ENCODE measurements at places on chromosomes 3 and 15. TPM values are rescaled to one million over a fixed set of nuclear protein-coding genes. Genes with fewer than 3 reads are reported as not detected.

Gene NANOGP8
- total RNA-seq = not detected

Gene LOXL1
- 0.25 TPM for total RNA-seq

Gene RPL15
- 2,861 TPM for total RNA-seq

Gene GOLGA6L22
- not detected for total RNA-seq

Gene SLC28A1
- not detected for total RNA-seq

GRCh38 chr3:36907911-36908646, 36.8 kb downstream of the TRANK1 start:
- H3K36me3 ChIP-seq = no peaks in the 10 kb centered on the region
- peak; percentile 79 for DNase-seq
- H3K4me3 ChIP-seq = peak overlapping the region; percentile 79
- no peaks in the 10 kb centered on the region for H3K27me3 ChIP-seq
- H3K4me1 ChIP-seq = peaks cover 61% of the 10 kb centered on the region

DNA sequence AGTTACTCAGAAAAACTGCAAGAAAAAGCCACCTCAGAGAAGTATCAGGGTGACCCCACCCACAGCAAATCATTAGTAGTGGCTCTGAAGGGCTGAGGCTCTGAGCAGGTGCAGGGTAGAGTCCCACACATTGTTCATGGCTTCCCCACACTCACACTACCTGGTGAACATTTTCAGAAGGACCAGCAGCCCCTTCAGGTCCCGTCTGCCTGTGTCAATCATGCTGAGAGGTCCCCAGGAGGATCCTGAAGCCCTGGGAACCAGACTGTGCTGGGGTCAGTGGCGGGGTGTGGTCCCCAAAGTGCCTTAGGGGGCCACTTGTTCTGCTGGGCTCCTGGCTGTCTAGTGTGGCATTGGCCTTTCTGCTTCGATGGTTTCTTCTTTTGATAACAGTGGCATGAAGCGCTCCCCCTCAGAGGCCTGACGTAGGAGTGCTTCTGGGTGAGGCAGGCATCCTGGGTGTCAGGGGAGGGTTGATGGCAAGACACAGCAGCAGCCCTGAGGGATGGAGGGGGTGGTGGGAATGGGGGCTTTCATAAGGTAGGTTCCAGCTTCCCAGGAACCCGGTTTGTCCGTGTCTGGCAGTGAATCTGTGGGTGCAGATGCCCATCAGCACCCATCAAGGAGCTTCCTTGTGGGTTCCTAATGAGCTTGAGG, 19.0 kb upstream of the FANCD2 start:
- H3K27me3 ChIP-seq = peaks cover 6% of the 10 kb centered on the region
- peaks cover 18% of the 10 kb centered on the region for H3K36me3 ChIP-seq
- H3K4me1 ChIP-seq = peaks cover 13% of the 10 kb centered on the region
- H3K4me3 ChIP-seq = no peak overlapping the region
- DNase-seq = no peak

DNA sequence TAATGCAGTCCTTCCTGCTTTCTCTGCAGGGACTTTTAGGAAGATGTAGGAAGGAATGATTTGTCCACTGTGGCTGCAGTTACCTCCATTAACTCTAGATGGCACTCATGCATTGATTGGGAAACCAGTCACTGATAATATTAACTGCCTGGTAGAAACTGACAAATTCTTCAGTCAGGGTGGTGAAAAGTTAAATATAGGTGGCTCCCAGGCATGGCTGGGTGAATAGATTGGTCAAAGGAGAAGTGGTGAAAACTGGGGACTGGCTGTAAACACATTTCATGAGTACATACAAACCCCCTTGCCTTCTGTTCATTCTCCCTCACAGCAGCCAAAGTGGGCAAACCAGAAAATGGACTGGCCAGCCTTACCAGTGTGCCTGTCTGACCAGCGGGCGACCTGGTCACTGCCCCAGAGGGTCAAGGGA, 333.4 kb downstream of the THSD4 start:
- no peaks in the 10 kb centered on the region for H3K4me1 ChIP-seq
- H3K4me3 ChIP-seq = no peak overlapping the region
- H3K27ac ChIP-seq = no peak overlapping the region
- no peaks in the 10 kb centered on the region for H3K36me3 ChIP-seq

DNA sequence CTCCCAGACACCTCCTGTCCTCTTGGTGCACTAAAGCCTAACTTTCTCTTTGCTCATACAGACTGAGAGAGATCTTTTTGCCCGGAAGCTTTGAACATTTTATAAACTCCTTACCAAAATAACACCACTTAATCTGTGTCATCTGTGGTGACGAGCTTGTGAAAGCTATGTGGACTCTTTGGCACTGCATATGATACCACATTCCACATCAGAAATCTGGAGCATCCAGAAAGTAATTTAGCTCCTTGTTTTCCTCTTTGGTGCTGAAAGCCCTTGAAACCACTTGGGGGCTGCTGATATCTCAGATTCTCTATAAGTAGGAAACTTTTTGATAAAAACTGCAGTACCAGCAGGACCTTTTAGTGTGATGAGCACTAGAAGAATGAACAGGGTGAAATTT, 128.3 kb downstream of the ALCAM start:
- peaks cover 5% of the 10 kb centered on the region for H3K36me3 ChIP-seq
- no peaks in the 10 kb centered on the region for H3K4me1 ChIP-seq
- H3K27me3 ChIP-seq = no peaks in the 10 kb centered on the region
- no peak overlapping the region for H3K27ac ChIP-seq

DNA sequence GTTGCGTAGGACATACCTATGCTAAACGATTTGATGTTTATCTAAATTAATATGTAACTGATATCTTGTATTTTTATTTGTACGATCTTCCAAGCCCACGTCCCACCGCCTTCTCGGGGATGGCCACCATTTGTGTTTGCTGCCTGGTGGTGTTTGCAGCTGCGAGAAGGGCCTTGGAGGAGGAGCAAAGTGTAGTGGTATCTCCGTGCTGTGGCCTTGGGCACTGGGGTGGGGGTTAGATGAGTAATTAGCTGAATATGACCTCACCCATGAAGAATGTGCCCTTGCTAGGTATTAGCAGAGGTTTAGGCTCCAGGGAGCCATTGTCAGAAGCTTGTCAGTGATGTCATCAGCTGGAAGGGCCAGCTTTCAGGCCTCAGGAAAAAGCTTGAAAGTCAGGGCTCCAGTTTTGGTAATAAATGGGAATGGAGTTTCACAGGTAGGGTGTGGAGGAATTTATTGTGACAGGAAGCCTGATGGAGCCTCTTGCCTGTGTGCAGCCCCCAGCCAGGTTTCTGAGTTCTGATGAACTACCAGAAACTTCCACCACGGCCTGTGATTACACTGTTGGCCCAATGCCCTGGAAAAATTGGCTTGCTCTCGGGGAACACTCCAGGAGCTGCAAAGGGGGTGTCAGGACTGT, 41.0 kb downstream of the FLNB start:
- no peaks in the 10 kb centered on the region for H3K27me3 ChIP-seq
- no peak overlapping the region for H3K27ac ChIP-seq
- peaks cover 44% of the 10 kb centered on the region for H3K4me1 ChIP-seq

GRCh38 chr3:27730774-27731659, 8.9 kb upstream of the EOMES start:
- H3K27ac ChIP-seq = no peak overlapping the region
- peaks cover 31% of the 10 kb centered on the region for H3K4me1 ChIP-seq
- no peak overlapping the region for H3K4me3 ChIP-seq

DNA sequence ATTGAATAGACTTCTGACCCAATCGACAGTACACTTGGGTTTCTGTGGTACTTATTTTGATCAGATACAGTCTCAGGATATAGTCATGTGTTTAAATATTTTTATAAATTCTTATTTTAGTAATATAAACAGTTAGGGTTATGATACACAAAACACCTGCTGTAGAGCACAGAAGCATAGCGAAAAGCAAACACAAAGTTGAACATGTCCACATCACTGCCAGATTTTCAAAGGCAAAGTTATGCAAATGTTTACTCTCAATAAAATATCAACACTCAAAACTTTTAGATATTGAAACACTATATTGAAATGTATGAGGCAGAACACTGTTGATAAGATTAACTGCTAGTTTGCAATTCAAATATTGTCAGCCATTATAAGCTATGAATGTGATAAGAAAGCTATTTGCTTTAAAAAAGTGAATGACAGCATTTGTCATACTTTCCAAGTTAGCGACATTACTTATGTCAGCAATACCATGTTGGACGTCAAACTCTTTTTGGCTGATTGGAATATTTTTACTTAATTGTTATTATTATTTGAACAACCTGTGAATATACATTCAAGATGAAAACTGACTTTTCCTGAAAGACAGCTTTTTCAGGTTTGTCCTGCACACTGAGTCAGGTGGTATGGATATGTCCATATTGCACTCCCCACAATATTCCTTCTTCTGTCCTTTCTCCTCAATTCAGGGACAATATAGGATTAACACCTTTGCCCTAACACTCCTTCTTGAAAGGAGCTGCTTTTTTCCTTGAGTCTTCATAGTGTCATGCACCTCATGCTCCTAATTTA, 367.1 kb downstream of the EPHA3 start:
- H3K27me3 ChIP-seq = no peaks in the 10 kb centered on the region
- no peak overlapping the region for H3K4me3 ChIP-seq
- H3K27ac ChIP-seq = no peak overlapping the region
- H3K36me3 ChIP-seq = no peaks in the 10 kb centered on the region
- no peak for DNase-seq
- no peaks in the 10 kb centered on the region for H3K4me1 ChIP-seq

DNA sequence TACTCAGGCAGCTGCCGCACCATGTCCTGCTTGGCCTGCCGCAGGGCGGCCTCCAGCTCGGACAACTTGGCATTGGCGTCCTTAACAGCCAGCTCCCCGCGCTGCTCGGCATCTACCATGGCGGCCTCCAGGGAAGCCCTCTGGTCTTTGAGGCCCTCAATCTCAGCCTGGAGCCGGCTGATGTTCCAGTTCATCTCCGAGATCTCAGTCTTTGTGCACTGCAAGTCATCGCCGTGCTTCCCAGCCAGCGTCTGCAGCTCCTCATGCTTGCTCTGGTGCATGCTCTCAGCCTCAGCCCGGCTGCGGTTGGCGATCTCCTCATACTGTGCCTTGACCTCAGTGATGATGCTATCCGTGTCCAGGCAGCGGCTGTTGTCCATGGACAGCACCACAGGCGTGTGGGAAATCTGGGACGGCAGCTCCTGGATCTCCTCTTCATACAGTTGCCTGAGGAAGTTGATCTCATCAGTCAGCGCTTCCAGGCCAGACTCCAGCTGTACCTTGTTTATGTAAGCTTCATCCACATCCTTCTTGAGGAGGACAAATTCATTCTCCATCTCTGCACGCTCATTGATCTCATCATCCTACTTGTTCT, 15.5 kb upstream of the PSTPIP1 start:
- peaks cover 14% of the 10 kb centered on the region for H3K4me1 ChIP-seq
- no peak overlapping the region for H3K4me3 ChIP-seq
- no peaks in the 10 kb centered on the region for H3K27me3 ChIP-seq

GRCh38 chr3:178404961-178405360, 131.3 kb upstream of the KCNMB2 start:
- no peak overlapping the region for H3K4me3 ChIP-seq
- H3K36me3 ChIP-seq = no peaks in the 10 kb centered on the region
- no peak overlapping the region for H3K27ac ChIP-seq
- H3K27me3 ChIP-seq = peaks cover 2% of the 10 kb centered on the region
- H3K4me1 ChIP-seq = no peaks in the 10 kb centered on the region
- DNase-seq = no peak

- no peak overlapping the region for H3K4me3 ChIP-seq
- H3K36me3 ChIP-seq = no peaks in the 10 kb centered on the region
- no peaks in the 10 kb centered on the region for H3K4me1 ChIP-seq
- H3K27me3 ChIP-seq = no peaks in the 10 kb centered on the region
Measured at GRCh38 chr3:60574046-60574769, 677.0 kb downstream of the FHIT start.

DNA sequence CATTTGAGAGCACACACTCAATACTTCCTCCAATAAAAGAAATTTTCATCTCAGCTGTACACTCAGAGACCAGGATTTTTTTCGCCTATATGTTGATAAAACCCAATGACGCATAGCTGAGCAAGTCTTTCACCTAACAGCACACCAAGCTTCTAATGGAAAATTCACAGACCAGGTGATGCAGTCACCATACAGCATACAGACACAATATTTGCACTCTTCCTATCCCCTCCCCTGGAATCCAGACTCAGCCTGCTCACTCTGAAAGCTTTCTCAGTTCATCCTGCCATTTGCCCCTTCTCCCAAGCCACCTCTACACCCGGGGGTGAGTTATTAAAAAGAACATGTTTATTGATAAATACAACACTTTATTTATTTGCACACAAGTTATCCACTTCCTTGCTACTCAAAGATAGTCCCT, 1.7 kb downstream of the TBC1D5 start:
- peaks cover 42% of the 10 kb centered on the region for H3K4me1 ChIP-seq
- H3K27me3 ChIP-seq = no peaks in the 10 kb centered on the region
- H3K36me3 ChIP-seq = peaks cover 10% of the 10 kb centered on the region
- DNase-seq = no peak
- H3K4me3 ChIP-seq = peak overlapping the region; percentile 92

DNA sequence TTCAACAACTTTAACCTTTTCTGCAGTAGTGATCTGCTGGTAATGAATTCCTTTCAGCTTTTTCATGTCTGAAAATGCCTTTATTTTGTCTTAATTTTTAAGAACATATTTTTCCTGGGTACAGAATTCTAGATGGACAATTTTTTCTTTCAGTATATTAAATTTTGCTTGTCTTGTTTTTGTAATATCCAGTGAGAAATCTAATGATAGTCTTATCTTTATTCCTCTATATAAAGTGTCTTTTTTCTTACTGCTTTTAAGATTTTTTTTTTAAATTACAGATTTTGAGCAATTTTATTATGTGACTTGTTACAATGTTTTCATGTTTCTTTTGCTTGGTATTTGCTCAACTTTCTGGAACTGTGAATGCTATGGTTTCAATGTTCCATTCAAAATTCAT, 38.1 kb downstream of the TCF12 start:
- DNase-seq = no peak
- no peaks in the 10 kb centered on the region for H3K27me3 ChIP-seq
- peaks cover 21% of the 10 kb centered on the region for H3K4me1 ChIP-seq
- no peak overlapping the region for H3K27ac ChIP-seq
- H3K4me3 ChIP-seq = no peak overlapping the region

GRCh38 chr3:187736418-187736871, 8.8 kb downstream of the BCL6 start:
- peak; percentile 41 for DNase-seq
- H3K27ac ChIP-seq = peak overlapping the region; percentile 97

GRCh38 chr3:143464850-143465249, 345.3 kb downstream of the CHST2 start:
- no peak overlapping the region for H3K4me3 ChIP-seq
- H3K27me3 ChIP-seq = no peaks in the 10 kb centered on the region
- no peak overlapping the region for H3K27ac ChIP-seq
- DNase-seq = no peak
